ENCODE measurements at places on chromosomes 2 and 18.

DNA sequence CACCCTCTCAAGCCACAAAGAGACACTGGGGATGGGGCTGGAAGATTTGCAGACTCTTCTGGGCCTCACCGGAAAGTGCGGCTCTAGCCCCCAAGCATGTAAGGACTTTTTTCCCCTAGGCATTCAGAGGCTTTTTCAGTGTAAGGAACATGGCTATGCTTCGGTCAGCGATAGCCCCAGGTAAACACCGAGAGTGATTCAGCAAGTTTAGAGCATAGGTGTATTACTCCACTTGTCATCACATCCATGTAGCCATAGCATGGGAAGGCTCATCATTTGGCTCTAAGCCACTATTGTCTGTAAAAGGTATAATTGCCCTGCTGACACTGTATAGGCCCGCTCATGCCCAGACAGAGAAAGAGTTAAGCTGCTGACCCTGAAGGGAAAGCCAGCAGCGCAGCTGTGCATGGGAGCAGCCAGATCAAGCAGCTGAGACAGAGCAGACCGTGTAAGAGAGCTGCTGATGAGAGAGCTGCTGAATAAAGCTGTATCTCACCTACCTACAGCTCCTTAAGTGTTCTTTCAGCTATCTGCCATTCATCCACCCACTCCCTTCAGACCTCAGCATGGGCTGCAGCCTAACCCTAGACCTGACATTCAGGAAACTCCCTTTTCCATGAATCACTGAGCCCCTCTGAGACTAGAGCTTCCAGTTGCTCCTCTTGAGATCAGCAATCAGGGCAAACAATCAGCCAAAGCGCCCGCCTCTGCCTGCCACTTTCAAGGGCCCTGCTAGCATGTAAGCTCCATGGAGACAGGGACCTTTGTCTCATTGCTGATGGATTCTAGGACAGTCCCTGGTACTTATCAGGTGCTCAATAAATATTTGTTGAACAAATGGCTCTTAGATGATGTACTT lies 25.5 kb downstream of the LGALSL start:
- DNase-seq = no peak

DNA sequence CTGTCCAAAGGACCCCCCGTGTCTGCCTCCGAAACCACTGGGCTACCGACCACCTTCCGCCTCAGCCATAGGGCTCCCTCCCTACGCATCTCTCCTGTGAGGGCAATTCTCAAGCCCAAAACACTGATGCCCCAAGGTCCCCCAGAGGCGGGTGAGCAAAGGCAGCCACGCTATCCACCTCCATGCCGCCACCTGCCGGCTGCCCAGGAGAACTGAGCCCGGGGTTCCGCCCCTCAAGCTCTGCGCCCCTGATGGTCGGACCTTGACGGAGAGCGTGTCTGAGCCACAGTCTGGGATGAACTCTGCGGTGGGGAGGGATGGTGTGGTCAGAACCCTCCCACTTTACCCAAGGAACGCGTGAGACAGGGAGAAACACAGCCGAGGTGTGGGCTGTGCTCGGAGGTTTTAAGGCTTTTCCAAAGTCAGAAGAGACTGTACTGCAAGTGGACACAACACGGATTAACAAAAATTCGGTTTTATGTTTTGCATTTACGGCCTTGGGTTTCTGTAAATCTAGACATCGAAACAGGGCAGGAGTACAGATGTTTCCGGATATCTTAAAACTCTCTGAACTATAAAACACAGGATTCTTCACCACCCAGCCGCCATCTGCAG lies 114.1 kb downstream of the ZNF516 start:
- DNase-seq = peak; percentile 28

- DNase-seq = no peak
Measured at GRCh38 chr2:237451643-237452469, 35.2 kb upstream of the MLPH start.

- no peak for DNase-seq
Measured at GRCh38 chr2:59232394-59233165, 991.5 kb upstream of the FANCL start.

GRCh38 chr2:2845806-2846315 lies 514.8 kb upstream of the MYT1L start:
- no peak for DNase-seq

DNA sequence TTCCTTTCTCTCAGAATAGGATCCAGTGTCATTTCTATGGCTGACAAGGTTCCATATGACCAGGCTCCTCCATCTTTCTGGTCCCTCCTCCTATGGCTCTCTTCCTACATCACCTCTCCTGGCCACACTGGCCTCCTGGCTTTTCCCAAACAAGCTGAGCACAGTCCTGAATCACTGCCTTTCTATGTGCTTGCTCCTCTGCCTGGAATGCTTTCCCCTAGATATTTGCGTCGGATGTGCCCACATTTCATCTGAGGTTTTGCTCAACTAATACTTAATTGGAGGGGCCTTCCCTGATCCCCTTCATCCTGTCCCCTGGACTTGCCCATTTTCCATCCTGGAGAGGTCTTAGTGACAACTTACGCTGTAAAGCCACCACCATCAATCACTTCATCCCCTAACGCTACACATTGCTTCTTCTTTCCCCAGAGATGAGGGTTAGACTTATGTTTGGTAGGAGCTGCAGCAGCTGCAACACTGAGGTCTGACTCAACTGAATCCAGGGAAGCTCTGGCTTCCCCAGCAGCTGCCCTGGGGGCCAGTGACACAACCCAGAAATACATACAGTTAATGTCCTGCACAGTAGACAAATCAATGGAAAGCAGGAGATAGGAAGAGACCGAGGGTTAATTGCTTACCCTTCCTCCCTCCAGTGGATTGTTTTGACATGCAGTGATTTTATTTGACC lies 42.9 kb downstream of the QPCT start:
- no peak for DNase-seq

Data from activated T-cell treated with anti-CD3 and anti-CD28 coated beads, Interleukin-2, amount 50 U/mL, for 72 hours (primary cell).